ENCODE measurements at places on chromosomes 4 and X.

DNA sequence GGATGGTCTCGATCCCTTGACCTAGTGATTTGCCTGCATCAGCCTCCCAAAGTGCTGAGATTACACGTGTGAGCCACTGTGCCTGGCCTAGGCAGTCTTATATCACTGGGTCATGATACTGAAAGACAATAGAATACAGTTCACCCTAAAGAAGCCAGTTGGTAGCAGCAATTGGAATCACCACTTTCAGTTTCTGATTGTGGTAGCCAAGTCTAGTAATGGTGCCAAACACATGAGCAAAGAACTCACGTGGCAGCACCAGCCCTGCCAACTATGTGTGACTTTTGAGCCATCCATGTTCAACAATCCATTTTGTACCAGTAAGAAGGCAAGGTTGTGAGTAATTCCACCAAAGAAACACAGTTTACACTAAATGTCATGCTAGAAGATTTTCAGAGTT lies 548.4 kb downstream of the KLHL13 start:
- H3K27me3 ChIP-seq = no peaks in the 10 kb centered on the region
- no peaks in the 10 kb centered on the region for H3K36me3 ChIP-seq
- DNase-seq = no peak
- H3K27ac ChIP-seq = no peak overlapping the region

- H3K4me1 ChIP-seq = peaks cover 4% of the 10 kb centered on the region
- peaks cover 1% of the 10 kb centered on the region for H3K27me3 ChIP-seq
- no peak overlapping the region for H3K4me3 ChIP-seq
- no peaks in the 10 kb centered on the region for H3K36me3 ChIP-seq
These were observed 56.6 kb upstream of the BEX4 start for GRCh38 chrX:103158317-103158621.

GRCh38 chr4:44861756-44862155 lies 135.4 kb upstream of the GNPDA2 start:
- H3K36me3 ChIP-seq = no peaks in the 10 kb centered on the region
- H3K4me3 ChIP-seq = no peak overlapping the region
- H3K27ac ChIP-seq = no peak overlapping the region
- no peaks in the 10 kb centered on the region for H3K4me1 ChIP-seq
- DNase-seq = no peak
- H3K27me3 ChIP-seq = peaks cover 2% of the 10 kb centered on the region

DNA sequence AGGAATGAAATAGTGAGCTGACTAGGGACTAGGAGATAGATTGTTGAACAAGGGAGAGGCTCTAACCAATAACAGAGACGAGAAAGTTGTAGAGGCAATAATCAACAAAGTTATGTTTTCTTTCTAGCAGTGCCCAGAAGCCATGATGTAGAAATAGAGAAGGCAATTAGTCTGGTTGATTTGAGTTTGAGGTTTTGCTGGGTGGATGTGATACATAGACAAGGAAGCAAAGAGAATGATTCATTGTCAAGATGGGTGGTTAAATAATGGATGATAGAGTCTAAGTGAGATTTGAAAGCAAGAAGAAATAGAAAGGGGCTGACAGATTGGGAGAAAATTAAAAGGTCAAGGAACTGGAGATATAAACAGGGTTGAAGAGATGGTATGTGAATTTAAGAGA lies 11.2 kb downstream of the RBM41 start:
- H3K27me3 ChIP-seq = no peaks in the 10 kb centered on the region
- no peak for DNase-seq
- no peak overlapping the region for H3K4me3 ChIP-seq

DNA sequence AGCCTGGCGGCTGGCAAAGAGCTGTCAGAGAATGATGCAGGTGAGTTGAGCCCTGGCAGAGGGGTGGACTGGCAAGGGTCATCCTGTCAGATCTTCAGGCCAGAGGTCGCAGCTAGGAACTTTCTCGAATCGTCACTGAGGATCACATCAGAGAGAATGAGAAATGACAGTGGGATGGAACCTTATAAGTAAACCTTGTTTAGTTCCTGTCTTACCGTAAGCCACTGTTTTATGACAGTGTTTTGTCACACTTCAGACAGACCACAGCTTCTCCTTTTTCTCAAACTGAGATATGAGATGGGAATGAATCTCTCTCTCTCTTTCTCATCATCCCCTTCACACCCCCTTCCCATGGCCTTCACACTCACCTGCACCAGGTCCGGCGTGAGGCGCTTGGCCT lies 9.3 kb downstream of the DIPK2B start:
- H3K36me3 ChIP-seq = no peaks in the 10 kb centered on the region
- peaks cover 2% of the 10 kb centered on the region for H3K4me1 ChIP-seq
- no peak overlapping the region for H3K4me3 ChIP-seq
- H3K27ac ChIP-seq = no peak overlapping the region

DNA sequence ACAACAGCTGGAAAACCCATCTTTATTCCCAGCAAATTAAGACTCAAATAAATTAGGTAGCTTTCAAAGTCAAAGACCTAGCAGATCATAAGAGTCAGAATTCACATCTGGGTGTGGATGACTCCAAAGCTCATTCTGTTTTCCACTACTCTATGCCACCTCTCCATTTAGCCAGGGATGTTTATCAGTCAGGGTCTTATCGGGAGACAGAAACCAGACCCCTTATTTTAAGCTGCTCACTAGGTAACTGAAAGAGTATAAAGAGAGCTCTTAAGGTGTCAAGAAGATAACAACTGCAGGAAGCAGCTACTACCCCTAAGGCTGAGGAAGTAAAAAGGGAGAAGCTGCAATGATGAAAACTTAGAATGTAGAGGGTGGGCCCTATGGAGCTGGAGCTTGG lies 333.7 kb upstream of the KLF3 start:
- no peaks in the 10 kb centered on the region for H3K27me3 ChIP-seq
- H3K4me1 ChIP-seq = peaks cover 2% of the 10 kb centered on the region
- H3K36me3 ChIP-seq = peaks cover 5% of the 10 kb centered on the region
- H3K4me3 ChIP-seq = no peak overlapping the region

- H3K4me3 ChIP-seq = no peak overlapping the region
- H3K27ac ChIP-seq = no peak overlapping the region
- H3K27me3 ChIP-seq = no peaks in the 10 kb centered on the region
- H3K4me1 ChIP-seq = no peaks in the 10 kb centered on the region
- H3K36me3 ChIP-seq = no peaks in the 10 kb centered on the region
These were observed 200.0 kb downstream of the PPP1R2C start for GRCh38 chrX:42577936-42578470.

DNA sequence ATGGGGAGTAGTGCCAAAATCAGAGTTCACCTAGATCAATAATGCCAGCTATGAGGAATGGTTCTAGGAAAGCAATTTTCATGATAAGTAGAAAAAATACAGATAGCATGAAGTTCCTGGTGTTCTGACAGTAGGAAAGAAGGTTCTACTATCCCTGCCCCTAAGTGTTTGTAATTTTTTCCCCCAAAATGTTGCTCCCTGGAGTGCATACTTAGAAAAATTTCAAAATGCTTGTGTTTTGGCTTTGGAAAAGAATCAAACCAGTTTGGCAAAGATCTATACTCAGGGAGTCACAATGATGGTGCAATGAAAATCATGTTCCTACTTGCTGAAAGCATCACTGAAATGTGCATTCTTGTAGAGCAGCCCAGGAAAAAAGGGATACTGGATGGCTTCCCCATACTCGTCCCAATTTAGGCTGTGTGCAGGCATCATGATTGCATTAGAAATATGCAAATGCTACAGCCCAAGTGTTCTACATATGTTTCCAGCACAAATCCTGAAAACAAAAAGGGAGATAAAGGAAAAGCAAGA lies 74.7 kb downstream of the LPAR4 start:
- DNase-seq = no peak
- peaks cover 1% of the 10 kb centered on the region for H3K27me3 ChIP-seq
- H3K27ac ChIP-seq = no peak overlapping the region
- no peaks in the 10 kb centered on the region for H3K4me1 ChIP-seq
- H3K4me3 ChIP-seq = no peak overlapping the region

GRCh38 chr4:2451821-2452785 lies 16.8 kb upstream of the RNF4 start:
- H3K4me1 ChIP-seq = no peaks in the 10 kb centered on the region
- H3K4me3 ChIP-seq = no peak overlapping the region
- no peak for DNase-seq
- peak overlapping the region; percentile 43 for H3K27ac ChIP-seq
- peaks cover 4% of the 10 kb centered on the region for H3K27me3 ChIP-seq
- H3K36me3 ChIP-seq = no peaks in the 10 kb centered on the region

GRCh38 chr4:105106426-105106825 lies 40.2 kb upstream of the TET2 start:
- no peak overlapping the region for H3K4me3 ChIP-seq
- H3K27me3 ChIP-seq = peaks cover 3% of the 10 kb centered on the region
- H3K27ac ChIP-seq = no peak overlapping the region
- no peak for DNase-seq
- peaks cover 2% of the 10 kb centered on the region for H3K4me1 ChIP-seq

GRCh38 chrX:65630771-65631170 lies 36.7 kb upstream of the MSN start:
- no peak overlapping the region for H3K4me3 ChIP-seq
- H3K4me1 ChIP-seq = no peaks in the 10 kb centered on the region
- no peaks in the 10 kb centered on the region for H3K36me3 ChIP-seq
- H3K27ac ChIP-seq = no peak overlapping the region
- DNase-seq = no peak

- H3K36me3 ChIP-seq = no peaks in the 10 kb centered on the region
- no peak overlapping the region for H3K4me3 ChIP-seq
- no peak overlapping the region for H3K27ac ChIP-seq
- H3K27me3 ChIP-seq = no peaks in the 10 kb centered on the region
These were observed 13.5 kb downstream of the SNCA start for GRCh38 chr4:89823416-89823815.

- H3K4me3 ChIP-seq = no peak overlapping the region
- no peak overlapping the region for H3K27ac ChIP-seq
- no peak for DNase-seq
These were observed 199.2 kb upstream of the FAM9B start for GRCh38 chrX:9233141-9233540.

- H3K27ac ChIP-seq = peak overlapping the region; percentile 52
- DNase-seq = no peak
- peaks cover 17% of the 10 kb centered on the region for H3K27me3 ChIP-seq
These were observed 107.9 kb downstream of the ABLIM2 start for GRCh38 chr4:8050555-8051206.

DNA sequence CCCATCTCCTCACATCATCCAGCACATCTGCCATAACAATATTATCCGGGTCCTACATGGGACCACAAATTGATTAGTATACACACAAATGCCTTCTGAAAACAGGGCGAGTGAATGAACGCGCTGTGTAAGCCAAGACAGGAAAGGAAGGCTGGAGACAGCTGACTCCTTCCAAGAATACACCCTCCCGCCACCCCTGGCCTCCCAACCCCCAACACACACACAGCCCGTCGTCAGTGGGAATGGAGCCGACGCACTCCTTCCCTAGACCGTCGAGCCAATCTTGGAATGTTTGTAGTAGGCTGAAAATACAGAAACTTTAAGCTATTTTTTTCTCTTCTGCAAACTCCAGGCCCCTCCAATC lies 319 bp upstream of the MAGEH1 start:
- peaks cover 2% of the 10 kb centered on the region for H3K4me1 ChIP-seq
- peaks cover 3% of the 10 kb centered on the region for H3K27me3 ChIP-seq
- H3K27ac ChIP-seq = peak overlapping the region; percentile 93
- H3K4me3 ChIP-seq = peak overlapping the region; percentile 89

GRCh38 chr4:143538979-143539669 lies 25.6 kb downstream of the SMARCA5 start:
- H3K27me3 ChIP-seq = no peaks in the 10 kb centered on the region
- no peaks in the 10 kb centered on the region for H3K36me3 ChIP-seq
- H3K27ac ChIP-seq = no peak overlapping the region
- no peak overlapping the region for H3K4me3 ChIP-seq
- no peak for DNase-seq
- no peaks in the 10 kb centered on the region for H3K4me1 ChIP-seq

DNA sequence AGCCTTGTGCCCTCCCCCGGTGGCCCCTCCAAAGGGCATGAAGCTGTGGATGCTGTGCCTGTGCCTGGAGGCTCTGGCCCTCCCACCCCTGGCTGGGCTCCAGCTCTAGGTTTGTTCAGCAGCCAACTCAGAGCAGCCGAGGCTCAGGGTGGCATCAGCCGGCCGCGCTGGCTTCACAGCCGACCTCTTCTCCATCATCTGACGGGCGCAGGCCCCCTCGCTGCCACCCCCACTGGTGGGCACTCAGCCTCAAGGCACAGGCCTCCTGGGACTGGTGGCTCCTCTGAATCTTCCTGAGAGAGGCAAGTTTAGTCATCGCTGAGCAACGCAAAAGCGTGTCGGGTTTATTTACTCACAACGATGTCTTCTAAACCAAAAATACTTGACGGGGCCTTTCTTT lies 46.0 kb downstream of the PCGF3 start:
- H3K4me1 ChIP-seq = peaks cover 18% of the 10 kb centered on the region
- H3K4me3 ChIP-seq = no peak overlapping the region
- peaks cover 8% of the 10 kb centered on the region for H3K36me3 ChIP-seq
- H3K27ac ChIP-seq = peak overlapping the region; percentile 77
- H3K27me3 ChIP-seq = peaks cover 10% of the 10 kb centered on the region

- peaks cover 1% of the 10 kb centered on the region for H3K4me1 ChIP-seq
- no peak overlapping the region for H3K4me3 ChIP-seq
- H3K27me3 ChIP-seq = no peaks in the 10 kb centered on the region
These were observed 871.1 kb upstream of the SLIT2 start for GRCh38 chr4:19380600-19380999.

DNA sequence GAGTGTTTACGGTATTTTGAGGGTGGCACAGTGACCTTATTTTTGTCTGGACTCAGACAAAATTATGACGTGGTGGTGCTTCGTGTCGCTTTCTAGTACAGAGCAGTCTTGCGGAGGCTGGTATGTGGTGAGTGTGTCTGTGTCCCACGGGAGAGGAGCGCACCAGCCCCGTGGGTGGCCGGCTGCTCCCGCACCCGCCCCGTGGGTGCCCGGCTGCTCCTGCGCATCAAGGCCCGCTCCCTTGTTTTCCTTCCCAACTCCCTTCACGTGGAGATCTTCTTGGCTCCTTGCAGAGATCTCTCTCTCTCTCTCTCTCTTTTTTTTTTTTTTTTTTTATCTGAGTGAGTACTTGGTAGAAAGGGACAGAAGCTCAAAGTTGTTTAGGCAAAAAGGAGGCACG lies 12.2 kb upstream of the FAM149A start:
- H3K36me3 ChIP-seq = no peaks in the 10 kb centered on the region
- peaks cover 7% of the 10 kb centered on the region for H3K27me3 ChIP-seq
- no peak overlapping the region for H3K27ac ChIP-seq
- DNase-seq = no peak

- H3K27ac ChIP-seq = no peak overlapping the region
- DNase-seq = no peak
- no peak overlapping the region for H3K4me3 ChIP-seq
- H3K36me3 ChIP-seq = no peaks in the 10 kb centered on the region
- no peaks in the 10 kb centered on the region for H3K4me1 ChIP-seq
These were observed 82.4 kb downstream of the F11 start for GRCh38 chr4:186348433-186348832.

DNA sequence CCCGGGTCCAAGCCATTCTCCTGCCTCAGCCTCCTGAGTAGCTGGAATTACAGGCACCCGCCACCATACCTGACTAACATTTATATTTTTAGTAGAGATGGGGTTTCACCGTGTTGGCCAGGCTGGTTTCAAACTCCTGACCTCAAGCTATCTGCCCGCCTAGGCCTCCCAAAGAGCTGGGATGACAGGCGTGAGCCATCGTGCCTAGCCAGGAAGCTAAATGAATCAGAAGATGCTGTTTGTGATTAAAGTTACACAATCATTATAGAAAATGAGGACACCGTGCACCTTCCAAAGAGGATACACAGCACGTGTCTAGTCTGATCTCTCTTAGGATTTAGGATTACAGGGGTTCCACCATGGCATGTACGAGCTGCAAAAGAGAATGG lies 99.6 kb downstream of the DHRSX start:
- no peak overlapping the region for H3K4me3 ChIP-seq
- no peak for DNase-seq
- H3K27ac ChIP-seq = no peak overlapping the region

GRCh38 chr4:10803713-10804343 lies 119.3 kb upstream of the CLNK start:
- no peak for DNase-seq
- peaks cover 1% of the 10 kb centered on the region for H3K36me3 ChIP-seq
- peaks cover 2% of the 10 kb centered on the region for H3K27me3 ChIP-seq
- no peak overlapping the region for H3K4me3 ChIP-seq
- peaks cover 15% of the 10 kb centered on the region for H3K4me1 ChIP-seq
